Stimulated activated CD8-positive, alpha-beta memory T cell treated with anti-CD3 and anti-CD28 coated beads, Interleukin-15, amount 100 ng/mL, for 24 hours (primary cell): ENCODE measurements at places on chromosomes 5 and 9.

- DNase-seq: no peak
Observed at GRCh38 chr5:150626853-150627276, 13.6 kb upstream of the SYNPO start.

DNA sequence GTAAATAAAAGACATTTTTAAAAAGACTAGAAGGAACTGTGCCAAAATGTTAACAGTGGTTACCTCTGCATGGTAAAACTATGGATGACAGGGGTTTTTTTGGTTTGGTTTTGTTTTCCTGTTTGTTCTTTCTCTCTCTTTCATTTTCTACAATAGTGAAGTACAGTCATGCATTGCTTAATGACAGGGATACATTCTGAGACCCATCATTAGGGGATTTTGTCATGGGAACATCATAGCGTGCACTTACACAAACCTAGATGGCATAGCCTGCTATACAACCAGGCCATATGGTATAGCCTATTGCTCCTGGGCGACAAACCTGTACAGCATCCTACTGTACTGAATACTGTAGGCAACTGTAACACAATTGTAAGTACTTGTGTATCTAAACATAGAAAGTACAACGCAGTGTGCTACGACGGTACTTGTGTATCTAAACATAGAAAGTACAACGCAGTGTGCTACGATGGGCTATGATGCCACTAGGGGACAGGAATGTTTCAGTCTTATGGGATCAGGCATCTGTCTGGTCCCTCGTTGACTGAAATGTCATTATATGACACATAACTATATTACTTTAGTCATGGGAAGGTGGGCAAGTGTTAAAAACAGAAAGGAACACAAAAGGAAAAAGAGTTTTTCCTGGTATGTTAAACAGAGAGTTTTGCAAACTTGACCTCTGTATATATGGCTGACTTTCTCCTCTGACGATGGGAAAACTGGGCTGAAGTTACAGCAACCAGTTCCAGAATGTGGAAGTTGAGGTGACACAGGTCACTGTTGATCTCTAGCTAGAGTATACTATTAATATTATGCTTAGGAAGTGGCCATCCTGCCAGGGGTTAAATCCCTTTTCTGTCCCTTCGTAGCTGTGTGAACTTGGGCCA, 7.4 kb upstream of the ADAM19 start:
- no peak for DNase-seq

GRCh38 chr9:89052470-89053097, 61.3 kb downstream of the S1PR3 start:
- DNase-seq: no peak

DNA sequence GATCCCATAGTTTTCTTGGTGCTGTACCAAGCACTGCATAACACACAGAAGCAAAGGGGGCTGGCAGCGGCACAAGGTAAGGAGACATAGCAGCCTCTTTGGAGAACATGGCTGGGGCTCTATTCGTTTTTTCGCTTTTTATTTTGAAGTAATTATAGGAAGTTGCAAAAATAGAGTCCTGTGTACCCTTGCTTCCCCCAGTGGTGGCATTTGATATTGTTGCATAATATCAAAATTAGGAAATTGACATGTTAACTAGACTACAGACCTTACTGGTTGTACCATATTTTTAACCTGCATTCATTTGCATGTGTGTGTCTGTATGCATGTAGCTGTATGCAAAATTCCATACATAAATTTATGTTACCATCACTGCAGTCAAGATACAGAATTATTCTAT, 6.6 kb upstream of the UBQLN1 start:
- no peak for DNase-seq

GRCh38 chr5:109335114-109335513, 74.7 kb downstream of the PJA2 start:
- no peak for DNase-seq

DNA sequence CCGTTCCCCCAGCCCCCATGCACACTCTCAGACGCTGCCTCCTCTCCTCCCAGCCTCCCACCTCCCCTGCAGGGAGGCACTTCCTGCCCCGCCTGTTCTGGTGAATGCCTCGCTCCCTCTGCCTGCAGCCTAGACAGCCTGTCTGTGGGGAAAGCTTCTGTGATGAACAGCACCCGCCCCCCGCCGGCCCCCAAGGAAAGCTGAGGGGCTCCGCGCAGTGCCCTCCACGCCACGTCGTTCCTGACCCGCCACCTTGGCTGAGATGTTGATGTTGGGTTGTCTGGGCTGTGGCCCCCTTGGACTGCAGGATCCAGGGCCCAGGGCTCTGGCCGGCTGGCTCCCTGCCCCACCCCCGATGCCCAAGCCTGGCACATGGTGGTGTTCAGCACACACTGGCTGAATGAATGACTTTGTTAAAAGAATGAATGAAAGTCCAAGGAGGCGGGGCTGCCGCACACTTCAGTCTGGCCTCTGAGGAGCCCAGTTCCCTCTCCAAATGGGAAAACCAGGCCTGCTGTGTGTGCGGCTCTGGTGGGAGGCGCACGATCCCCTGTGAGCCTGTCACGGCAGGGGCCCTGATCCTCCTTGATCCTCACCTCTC, 2.1 kb upstream of the MYMK start:
- no peak for DNase-seq

DNA sequence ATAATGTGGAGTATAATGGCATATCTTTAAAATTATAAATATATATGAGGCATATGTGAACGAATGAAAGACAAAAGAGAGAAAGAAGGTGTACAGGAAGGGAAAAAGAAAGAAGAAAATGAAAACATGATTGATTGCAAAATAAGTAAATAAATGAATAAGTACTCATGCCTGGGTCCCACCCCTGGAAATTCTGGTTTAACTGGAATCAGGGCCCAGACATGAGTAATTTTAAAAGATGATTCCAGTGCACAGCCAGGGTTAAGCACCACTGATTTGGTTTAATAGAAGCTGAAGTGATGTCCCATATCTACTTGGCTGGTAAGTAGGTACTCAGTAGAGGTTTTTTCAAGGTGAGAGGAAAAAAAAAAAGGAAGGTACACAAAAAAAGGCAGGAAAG, 34.0 kb upstream of the HOMER1 start:
- DNase-seq: no peak

- no peak for DNase-seq
Observed at GRCh38 chr9:116116393-116116792, 37.2 kb upstream of the PAPPA start.

DNA sequence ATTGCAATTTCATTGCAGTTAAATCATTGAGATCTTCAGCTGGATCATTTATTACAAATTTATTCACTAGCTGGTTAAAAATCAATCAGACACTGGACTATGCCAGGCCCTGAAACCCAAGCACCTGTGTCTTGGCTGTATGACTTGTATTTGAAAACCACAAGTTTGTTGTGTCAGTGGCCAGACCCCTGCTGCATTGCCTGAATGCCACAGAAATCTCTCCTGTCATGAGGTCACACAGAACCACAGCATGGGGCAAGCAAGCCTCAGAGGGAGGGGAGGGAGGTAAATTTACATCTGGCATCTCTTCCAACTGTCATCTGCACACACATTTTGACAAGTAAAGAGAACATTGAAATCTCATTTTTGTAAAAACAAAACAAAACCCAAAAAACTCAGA, 90.0 kb downstream of the ARRDC3 start:
- DNase-seq: no peak

- no peak for DNase-seq
Observed at GRCh38 chr9:87753313-87753712, 27.4 kb downstream of the CTSL start.

- DNase-seq: no peak
Observed at GRCh38 chr9:121376214-121376830, 6.3 kb upstream of the STOM start.

DNA sequence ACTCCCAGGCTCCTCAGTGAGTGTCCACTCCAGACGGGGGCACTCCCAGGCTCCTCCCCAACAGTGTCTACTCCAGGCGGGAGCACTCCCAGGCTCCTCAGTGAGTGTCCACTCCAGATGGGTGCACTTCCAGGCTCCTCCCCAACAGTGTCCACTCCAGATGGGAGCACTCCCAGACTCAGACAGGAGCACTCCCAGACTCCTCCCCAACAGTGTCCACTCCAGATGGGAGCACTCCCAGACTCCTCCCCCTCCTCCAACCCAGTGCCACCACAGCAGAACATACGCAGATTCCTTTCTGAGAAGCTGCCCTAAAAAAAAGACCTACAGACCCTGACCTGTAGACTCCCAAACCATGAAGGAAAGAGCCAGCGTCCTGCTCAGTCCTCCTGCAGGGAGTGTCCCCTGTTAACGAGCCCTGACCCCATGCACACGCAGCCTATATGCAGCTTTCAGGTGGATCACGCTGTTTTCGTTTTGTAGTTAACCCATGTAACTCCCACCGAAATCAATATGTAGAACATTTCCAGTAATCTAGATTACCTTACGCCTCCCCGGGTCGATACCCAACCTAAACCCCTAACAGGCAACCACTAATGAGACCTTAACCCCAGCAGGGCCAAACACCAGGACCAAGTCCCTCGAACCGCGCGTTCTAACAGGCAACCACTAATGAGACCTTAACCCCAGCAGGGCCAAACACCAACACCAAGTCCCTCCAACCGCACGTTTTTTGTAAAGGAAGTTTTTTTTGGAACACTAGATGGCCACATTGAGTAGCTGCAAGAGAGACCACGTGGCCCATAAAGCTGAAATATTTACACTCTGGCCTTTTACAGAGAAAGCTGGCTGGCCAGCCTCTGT, 15.7 kb downstream of the PNPLA7 start:
- no peak for DNase-seq

GRCh38 chr9:87581513-87581912, 83.8 kb downstream of the DAPK1 start:
- no peak for DNase-seq

- DNase-seq: no peak
Observed at GRCh38 chr5:42825422-42826148, 13.9 kb upstream of the SELENOP start.

- no peak for DNase-seq
Observed at GRCh38 chr5:149205625-149206523, 64.6 kb downstream of the ABLIM3 start.

DNA sequence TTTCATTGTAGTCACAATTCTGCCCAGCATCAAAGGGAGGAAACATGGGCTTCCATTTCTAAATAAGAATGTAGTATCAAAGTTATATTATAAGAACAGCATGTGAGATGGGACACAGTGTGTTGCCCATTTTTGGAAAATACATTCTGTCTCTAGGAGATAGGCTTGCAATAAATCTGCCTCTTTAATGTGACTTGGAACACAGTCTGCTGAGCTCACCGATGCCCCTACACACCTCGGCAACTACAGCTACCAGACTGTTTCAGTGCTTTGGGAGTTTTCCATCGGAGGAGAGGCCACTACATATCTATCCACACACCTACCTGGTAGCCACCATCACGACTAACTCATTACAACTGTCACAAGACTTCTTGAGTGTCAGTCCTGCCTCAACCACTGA, 18.9 kb upstream of the FCHO2 start:
- no peak for DNase-seq

GRCh38 chr9:113906411-113907110, 30.5 kb downstream of the ZNF618 start:
- DNase-seq: no peak

GRCh38 chr5:73378070-73378469, 70.5 kb downstream of the FOXD1 start:
- DNase-seq: no peak

DNA sequence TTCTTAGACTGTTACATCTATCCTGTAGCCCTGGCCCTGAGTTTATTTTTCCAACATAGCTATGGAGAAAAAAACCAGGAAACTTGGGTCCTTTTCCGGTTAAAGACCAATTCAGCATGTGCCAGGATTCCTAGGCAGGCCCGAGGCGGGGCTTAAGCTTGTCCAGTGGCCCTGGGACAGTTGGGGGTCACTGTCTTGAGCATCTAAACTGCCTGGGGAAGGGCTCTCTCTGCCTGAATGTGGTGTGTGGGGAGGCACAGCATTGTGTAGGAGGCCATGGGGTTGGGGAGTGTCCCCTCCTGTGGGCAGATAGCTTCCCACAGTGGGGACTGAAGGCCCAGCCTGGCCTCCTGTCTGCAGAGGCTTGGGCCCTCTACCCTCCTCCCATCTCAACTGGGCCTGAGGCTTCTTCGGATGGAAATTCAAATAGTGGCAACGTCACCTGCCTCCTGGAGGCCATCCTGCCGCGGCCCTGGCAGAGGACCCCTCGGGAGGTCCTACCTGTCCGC, 88.8 kb downstream of the PHF2 start:
- no peak for DNase-seq
